ENCODE measurements at places on chromosomes 12 and 14. TPM values are rescaled to one million over a fixed set of nuclear protein-coding genes. Genes with fewer than 3 reads are reported as not detected.

Gene TAPBPL
- total RNA-seq, result 13.5 TPM

Gene TSPAN19
- not detected for total RNA-seq

Gene KCNH3
- total RNA-seq, result under 0.01 TPM

Gene NGB
- total RNA-seq, result not detected

Gene PRPH
- total RNA-seq, result under 0.01 TPM

Gene GARIN6
- total RNA-seq, result not detected

Gene CBLN3
- 1.5 TPM for total RNA-seq

Gene EIF2B1
- total RNA-seq, result 74.4 TPM

Gene GLIPR1L1
- not detected for total RNA-seq

Gene TCL1B
- total RNA-seq, result not detected

Gene KLRC1
- total RNA-seq, result not detected

Gene DEGS2
- 0.28 TPM for total RNA-seq

Gene SLC17A8
- not detected for total RNA-seq

Gene LTBP2
- 156 TPM for total RNA-seq

Gene AKAP3
- total RNA-seq, result 1.4 TPM

Gene OASL
- total RNA-seq, result 0.56 TPM

Gene RACGAP1
- 123 TPM for total RNA-seq

Gene DMAC2L
- 2.3 TPM for total RNA-seq

Gene RNF212B
- not detected for total RNA-seq

Gene RDH12
- not detected for total RNA-seq

Gene PCED1B
- 1.2 TPM for total RNA-seq

Gene PELI2
- total RNA-seq, result 3.8 TPM

Gene TAS2R46
- 2.8 TPM for total RNA-seq

Gene TMEM121
- total RNA-seq, result 12.7 TPM

Data from regular cardiac myocyte (primary cell).